ENCODE measurements at places on chromosomes 5 and 9. TPM values are rescaled to one million over a fixed set of nuclear protein-coding genes. Genes with fewer than 3 reads are reported as not detected.

The NEUROG1 gene
- total RNA-seq, result not detected

The TMEM171 gene
- total RNA-seq, result 0.42 TPM

The ISOC1 gene
- total RNA-seq, result 11.2 TPM

The KIF27 gene
- 10.0 TPM for total RNA-seq

Measured in MCF 10A (cell line).